ENCODE measurements at places on chromosomes 2 and 18.

DNA sequence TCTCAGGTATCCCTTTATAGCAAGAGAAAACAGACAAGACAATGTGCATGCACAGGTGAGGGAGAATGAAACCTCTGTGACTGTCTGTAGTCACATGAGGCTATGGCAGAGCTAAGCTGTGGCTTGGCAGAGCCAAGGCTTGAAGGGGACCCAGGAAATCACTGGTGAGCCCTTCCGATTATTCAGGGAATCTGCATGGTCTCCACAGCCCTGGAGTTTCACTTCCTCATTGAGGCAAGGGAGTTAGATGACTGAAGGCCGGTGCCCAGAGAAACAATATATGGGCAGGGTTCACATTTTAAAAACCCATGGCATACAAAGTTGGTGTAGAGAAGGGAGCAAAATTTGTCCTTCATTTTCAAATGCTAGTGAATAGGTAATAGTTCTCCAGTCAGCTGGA lies 144.4 kb upstream of the REV1 start:
- no peak for DNase-seq

DNA sequence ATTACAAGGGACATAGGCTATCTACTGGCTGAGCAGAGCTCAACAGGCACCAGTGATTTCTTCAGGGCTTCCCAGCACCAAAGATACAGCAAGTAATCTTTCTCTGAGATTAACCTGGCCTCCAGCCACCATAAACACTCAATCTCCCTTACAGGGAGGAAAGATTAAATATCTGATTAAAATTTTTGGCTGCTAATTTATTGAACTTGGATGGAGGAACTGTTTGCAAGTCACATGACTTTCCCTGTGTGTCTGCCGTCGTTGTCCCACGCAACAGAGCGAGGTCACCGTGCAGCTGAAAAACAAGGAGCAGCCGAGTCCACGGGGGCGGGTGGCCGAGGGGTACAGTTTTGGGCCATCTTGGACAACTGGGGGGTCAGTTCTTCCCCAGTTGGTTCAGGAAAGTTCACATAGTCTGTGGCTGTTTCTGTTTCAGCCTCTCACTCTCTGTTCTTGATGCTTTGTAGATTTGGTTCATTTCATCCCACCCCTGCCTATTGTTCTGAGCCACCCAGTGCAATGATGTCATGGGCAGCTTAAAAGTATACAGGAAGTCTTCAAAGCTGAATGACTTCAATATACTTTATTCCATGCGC lies 186.8 kb upstream of the CTAGE1 start:
- DNase-seq = no peak

DNA sequence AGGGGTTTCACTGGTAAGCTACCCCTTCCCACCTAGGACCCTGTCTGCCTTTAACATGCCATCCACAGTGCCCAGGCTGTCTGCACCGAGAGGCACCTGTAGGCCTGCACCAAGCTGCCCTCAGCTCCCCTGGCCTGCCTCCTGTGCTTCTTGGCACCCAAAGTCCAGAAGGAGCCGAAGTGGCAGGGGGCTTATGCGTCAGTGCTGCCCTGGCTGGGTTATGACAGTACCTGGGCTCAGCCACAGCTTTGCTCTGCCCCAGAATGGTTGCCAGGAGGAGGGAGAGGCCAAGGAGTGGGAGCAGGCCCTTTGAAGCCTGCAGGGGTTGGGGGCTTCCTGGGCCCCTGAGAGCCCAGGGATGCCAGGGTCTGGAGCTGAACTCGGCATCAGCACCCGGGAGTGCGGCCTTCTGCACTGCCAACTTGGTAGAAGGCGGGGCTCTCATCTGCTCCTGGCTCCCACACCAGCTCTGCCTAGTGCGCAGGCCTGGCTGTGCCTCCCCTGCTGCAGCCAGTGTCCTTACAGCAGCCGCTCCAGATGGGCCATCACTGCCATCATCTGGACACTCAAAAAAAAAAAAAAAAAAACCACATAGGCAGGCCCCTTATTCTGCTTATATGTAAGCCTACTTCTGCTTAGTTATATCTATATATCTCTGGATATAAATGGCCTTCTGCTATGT lies 155.4 kb downstream of the THSD7B start:
- no peak for DNase-seq

- no peak for DNase-seq
Measured at GRCh38 chr18:76977108-76977621, 154.8 kb downstream of the ZNF236 start.

- DNase-seq = peak; percentile 58
Measured at GRCh38 chr2:190812506-190813294, 67.9 kb upstream of the GLS start.

DNA sequence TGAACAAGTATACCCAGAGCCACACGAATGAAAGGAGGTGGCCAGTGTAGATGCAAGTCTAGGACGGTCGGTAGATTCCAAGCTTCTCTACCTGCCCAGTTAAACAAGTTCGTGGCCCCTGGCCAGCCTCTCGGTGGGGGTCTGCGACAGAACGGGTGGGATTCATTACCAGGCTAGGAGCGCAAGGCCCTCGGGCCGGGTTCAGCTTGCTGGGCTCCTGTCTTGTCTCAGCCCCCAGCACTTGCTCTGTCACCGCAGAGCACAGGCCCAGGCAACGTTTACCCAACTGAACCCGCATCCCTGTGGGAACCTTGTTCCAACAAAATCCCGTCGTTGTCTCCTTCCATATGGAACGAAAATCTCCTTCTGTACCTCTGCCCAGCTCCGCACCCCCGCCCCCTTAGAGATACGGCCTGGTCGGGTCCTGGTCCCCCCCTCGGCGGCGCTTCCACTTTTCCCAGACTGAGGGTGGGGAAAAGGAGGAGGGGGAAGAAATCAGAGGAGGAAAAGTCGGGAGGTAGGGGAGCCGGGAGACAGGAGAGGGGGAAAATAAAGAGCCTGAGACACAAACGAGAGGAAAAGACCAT lies 1.9 kb upstream of the EMX1 start:
- DNase-seq = no peak

GRCh38 chr18:21739604-21740537 lies 721 bp upstream of the MIB1 start:
- DNase-seq = no peak

DNA sequence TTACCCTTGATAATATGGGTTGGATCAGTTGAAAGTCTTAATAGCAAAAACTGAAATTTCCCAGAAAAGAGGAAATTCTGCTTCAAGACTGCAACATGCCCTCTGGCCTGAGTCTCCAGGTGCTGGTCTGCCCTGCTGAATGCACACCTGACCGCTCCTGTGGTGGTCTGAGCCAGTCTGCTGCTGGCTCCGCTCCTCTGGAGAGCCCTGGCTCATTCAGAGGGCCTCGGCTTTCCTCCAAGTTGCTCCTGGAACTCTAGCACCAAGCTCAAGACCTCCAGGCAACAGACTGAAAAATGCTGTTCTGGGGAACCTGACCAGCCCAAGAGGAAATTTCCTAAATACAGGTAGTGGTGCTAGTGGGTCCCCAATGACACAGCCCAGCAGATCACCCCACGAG lies 64.8 kb downstream of the DIPK1C start:
- DNase-seq = no peak

GRCh38 chr2:27992787-27993401 lies 102.4 kb downstream of the BABAM2 start:
- peak; percentile 38 for DNase-seq

DNA sequence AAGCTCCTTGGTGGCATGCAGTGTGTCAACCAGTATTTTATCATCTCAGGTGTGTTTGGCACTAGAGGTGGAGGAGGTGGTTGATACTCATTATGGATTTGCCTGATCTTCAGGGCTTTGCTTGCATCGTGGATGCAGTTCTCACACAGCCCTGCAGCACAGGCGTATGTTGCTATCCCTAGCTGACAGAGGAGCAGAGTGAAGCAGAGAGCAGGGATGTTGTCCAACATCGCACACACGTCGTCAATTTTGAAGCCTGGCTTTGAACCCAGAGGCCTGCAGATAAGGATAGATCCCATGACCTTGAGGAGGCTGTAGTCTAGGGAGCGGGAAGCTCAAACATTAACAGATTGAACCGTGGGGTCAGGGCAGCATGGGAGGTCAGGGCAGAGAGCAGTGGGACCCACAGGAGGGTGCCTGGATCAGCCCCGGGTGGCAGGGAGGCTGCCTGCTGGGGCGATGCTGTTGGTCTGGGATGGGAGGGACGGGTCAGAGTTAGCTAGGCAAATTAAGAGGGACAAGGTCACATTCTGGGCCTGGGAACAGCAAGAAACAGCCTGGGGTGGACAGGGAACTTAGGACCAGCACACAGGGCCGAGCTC lies 4.2 kb downstream of the RNF144A start:
- DNase-seq = no peak

GRCh38 chr2:182368996-182369395 lies 57.8 kb downstream of the PDE1A start:
- DNase-seq = no peak
